ENCODE measurements at places on chromosomes 4 and X.

- no peak for DNase-seq
These were observed 11.8 kb downstream of the CASP6 start for GRCh38 chr4:109691411-109691920.

DNA sequence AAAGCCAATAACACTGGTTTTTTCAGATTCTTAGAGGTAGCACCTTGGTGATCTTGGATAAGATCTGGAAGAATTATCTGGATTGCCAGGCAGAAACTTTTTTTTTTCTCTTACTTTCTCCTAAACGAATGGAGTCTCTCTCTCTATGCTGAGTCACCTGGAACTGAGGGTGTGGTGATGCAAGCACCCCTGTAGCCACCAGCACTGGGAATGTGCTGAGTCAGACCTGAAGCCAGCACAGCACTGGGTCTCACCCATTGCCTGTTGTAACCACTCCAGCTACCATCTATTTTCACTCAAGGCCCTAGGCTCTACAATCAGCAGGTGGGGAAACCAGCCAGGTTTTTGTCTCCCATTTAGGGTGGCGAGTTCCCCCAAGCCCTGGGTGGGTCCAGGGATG is 923.8 kb downstream of the RAPGEF2 start:
- DNase-seq = no peak

DNA sequence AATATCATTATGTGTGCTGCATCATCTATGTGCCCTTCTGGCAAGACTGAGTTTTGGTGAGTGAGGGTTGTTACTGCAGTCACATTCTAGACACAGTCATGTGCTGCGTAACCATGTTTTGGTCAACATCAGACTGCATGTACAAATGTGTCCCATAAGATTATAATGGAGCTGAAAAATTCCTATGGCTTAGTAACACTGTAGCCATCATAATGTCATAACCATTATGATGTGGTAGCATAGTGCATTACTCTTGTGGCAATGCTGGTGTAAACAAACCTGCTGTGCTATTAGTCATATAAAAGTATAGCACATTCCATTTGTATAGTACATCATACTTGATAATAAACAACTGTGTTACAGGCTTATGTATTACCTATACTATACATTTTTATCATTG is 198.1 kb upstream of the NUDT6 start:
- DNase-seq = no peak

GRCh38 chr4:149999485-150000074 is 78.7 kb upstream of the DCLK2 start:
- peak; percentile 59 for DNase-seq

GRCh38 chr4:13721894-13722293 is 94.4 kb upstream of the BOD1L1 start:
- no peak for DNase-seq

DNA sequence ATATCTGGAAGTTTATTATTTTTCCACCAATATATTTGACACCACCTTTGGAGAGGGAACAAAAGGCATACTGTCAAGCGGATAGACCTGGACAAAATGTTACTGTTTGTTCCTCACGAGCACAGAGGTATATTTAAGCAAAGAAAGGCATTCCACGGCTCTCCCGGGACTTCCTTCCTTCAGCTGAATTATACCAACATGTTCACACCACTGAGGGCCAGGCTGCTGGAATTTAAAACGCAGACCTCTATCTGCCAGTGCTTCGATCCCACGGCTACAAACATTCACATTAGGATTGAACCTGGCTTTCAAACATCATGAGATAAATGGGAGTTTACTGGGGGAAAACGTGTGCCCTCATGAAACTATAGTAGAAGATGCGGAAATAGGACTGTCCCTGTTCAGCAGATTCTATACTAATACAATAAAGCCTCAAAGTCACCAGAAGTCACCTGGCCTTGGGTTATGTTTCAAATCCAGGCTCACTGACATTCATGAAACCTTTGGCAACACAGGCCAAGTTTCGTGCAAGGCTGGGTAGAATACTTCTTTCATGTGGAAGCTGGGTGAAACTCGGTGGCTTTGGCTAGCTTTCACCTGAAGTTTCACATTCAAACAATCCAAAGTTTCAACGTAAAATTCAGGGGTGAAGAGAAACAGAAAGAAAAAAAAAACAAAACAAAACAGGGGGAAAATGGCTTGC is 39.5 kb downstream of the SORBS2 start:
- DNase-seq = no peak

DNA sequence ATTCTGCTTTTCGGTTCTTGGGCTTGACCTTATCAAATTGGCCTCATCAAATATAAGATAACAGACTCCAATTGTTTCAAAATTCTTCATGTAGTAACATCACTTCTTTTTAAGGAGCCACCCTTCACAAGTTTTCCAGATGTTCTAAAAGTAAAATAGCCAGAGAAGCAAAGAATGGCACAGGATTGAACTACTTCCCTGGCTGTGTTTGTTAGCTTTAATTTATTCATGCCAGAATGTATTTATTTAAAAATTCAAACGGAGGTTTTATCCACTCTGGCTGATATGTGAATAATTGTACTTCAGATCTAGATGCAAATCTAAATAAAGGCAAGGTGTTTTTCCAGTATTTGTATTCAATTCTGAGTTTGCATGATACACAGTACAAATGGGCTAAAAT is 581.3 kb upstream of the TENM3 start:
- no peak for DNase-seq

DNA sequence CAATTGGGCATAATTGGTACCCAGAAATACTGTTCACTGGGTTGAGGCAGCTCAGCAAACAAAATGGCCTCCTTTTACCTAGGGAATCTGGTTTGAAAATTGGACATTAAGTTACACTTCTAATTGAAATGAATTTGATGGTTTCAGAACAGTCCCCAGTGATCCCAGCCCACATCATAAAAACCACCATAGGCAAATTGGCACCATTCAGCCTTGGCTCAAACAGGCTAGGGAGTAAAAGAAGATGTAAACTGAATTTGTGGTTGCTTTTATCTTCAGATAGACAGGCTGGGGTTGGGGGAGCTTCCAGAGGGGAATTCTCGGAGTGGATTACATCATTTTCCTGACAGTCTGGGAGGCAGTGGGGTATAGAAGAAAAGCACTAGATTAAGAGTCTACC is 576.5 kb downstream of the MID1IP1 start:
- no peak for DNase-seq

All from HFF-Myc (cell line).